Activated CD4-positive, alpha-beta T cell treated with anti-CD3 and anti-CD28 coated beads for 36 hours (primary cell): ENCODE measurements at places on chromosomes 5 and 9. TPM values are rescaled to one million over a fixed set of nuclear protein-coding genes. Genes with fewer than 3 reads are reported as not detected.

GRCh38 chr9:78369639-78370219 is 72.8 kb downstream of the PSAT1 start:
- peaks cover 13% of the 10 kb centered on the region for H3K27me3 ChIP-seq
- DNase-seq = peak; percentile 75
- H3K27ac ChIP-seq = no peak overlapping the region

DNA sequence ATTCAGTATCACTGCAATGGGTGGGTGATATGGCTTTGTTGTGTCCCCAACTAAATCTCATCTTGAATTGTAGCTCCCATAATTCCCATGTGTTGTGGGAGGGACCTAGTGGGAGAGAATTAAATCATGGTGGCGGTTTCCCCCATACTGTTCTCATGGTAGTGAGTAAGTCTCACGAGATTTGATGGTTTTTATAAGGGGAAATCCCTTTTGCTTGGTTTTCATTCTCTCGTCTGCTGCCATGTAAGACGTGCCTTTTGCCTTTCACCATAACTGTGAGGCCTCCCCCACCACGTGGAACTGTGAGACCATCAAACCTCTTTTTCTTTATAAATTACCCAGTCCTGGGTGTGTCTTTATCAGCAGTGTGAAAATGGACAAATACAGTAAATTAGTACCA is 9.5 kb upstream of the NANS start:
- H3K36me3 ChIP-seq = peaks cover 37% of the 10 kb centered on the region
- DNase-seq = no peak
- no peaks in the 10 kb centered on the region for H3K27me3 ChIP-seq
- H3K4me1 ChIP-seq = peaks cover 31% of the 10 kb centered on the region
- H3K4me3 ChIP-seq = peak overlapping the region; percentile 84

GRCh38 chr9:131475956-131476776 is 26.6 kb upstream of the POMT1 start:
- DNase-seq = no peak
- no peak overlapping the region for H3K27ac ChIP-seq
- H3K4me1 ChIP-seq = peaks cover 5% of the 10 kb centered on the region
- no peak overlapping the region for H3K4me3 ChIP-seq
- peaks cover 50% of the 10 kb centered on the region for H3K36me3 ChIP-seq
- H3K27me3 ChIP-seq = no peaks in the 10 kb centered on the region

WDR31 gene
- total RNA-seq = 2.1 TPM

GRCh38 chr5:149854866-149855265 is 89.7 kb downstream of the PDE6A start:
- H3K36me3 ChIP-seq = no peaks in the 10 kb centered on the region
- no peak for DNase-seq
- H3K4me3 ChIP-seq = no peak overlapping the region
- no peak overlapping the region for H3K27ac ChIP-seq

GRCh38 chr9:84773022-84773421 is 103.5 kb downstream of the NTRK2 start:
- no peaks in the 10 kb centered on the region for H3K36me3 ChIP-seq
- H3K4me1 ChIP-seq = no peaks in the 10 kb centered on the region
- H3K27me3 ChIP-seq = peaks cover 5% of the 10 kb centered on the region
- no peak overlapping the region for H3K27ac ChIP-seq

- peaks cover 25% of the 10 kb centered on the region for H3K27me3 ChIP-seq
- no peaks in the 10 kb centered on the region for H3K4me1 ChIP-seq
- H3K36me3 ChIP-seq = peaks cover 2% of the 10 kb centered on the region
- DNase-seq = peak; percentile 82
- H3K4me3 ChIP-seq = no peak overlapping the region
- H3K27ac ChIP-seq = no peak overlapping the region
Observed at GRCh38 chr5:6820851-6821479, 107.7 kb downstream of the TENT4A start.
